Stimulated activated CD4-positive, alpha-beta T cell treated with anti-CD3 and anti-CD28 coated beads, Interleukin-15, amount 100 ng/mL, for 48 hours (primary cell): ENCODE measurements at places on chromosomes 5 and 9.

GRCh38 chr9:68998812-68999211, 15.1 kb downstream of the PRKACG start:
- no peak for DNase-seq

DNA sequence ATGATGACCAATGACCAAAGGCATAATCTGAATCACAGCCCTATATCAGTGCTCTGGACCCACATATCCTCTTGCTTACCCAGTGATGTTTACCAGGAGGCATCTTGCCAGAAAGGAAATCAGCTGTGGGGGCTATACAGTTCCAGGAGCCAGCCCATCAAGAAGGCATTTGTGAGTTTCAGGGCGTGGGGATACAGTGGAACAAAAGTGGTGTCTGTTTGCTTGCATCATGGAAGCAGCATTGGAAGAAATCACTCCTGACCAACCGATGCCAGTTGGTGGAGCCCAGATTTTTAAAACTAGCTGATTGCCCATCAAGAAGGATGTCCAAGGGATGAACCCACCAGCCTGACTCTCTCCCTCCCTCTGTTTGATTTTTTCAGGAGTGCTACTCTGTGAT, 106.5 kb upstream of the EGFLAM start:
- DNase-seq, result no peak

DNA sequence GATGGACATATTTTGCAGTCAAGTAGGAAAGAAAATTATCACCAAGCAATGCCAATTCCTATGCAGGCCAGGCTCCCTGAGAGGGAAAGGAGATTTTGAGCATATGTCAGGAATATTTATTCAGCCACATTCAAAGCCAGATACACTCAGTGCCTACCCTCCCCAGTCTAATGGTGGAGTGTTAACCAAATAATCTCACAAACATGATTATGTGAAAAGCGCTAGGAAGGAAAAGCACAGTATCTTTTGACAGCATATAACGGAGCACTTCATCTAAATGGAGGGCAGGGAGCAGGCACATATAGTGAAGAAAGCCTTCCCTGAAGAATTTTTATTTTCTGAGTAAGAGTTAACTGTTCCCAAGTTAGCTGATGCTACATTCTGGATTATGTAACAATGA, 80.3 kb upstream of the SLC30A5 start:
- no peak for DNase-seq

- DNase-seq, result no peak
Observed at GRCh38 chr9:120774719-120775118, 18.5 kb downstream of the FBXW2 start.

DNA sequence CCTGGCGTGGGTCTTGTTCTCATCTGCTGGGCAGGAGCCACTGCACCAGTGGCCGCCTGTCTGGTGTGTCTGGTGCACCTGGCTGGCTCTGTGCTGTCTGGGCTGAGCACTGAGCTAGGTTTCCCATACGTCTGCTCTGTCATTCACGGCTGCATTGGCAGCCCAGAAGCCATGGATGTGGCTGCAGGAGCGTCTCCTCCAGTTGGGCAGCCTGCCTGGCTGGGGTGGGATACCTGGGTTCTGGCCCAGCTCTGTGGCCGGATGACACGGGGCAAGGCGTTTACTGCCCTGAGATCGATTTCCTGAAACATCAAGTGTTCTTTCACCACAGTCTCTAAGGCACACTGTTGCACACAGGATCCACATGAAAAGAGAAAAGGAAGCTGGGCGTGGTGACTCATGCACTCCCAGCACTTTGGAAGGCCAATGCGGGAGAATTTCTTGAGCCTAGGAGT, 25.5 kb upstream of the SLC25A51 start:
- DNase-seq, result no peak

DNA sequence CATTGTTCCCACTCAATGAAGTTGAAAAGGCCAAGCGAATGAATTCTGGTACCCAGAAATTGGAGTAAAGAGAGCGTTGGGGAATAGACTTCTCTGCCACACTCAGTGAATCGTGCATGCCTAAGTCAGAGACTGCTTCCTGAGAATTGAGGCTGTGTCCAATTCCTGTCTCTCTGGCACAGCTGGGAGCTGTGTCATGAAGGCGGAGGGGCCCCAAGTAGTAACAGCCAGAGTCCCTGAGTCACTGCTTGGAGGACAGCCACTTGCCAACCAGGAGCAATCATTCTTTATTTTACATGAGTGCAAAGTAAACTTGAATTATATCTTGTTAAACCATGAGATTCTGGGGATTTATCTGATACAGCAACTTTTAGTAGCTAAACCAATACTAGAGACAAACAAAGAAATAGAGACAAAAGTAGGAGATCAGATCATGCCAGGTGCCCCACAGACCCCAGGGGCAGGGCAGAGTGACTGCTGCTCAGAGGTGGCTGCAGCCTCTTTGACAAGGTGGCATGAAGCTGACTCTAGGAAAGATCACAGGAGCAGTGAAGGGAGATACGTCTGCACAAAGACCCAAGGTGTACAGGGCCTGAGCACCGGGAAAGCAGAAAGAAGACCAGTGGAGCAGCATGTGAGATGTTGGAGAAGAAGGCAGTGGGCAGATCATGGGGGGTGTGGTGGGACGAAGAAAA, 246.0 kb downstream of the GADD45G start:
- DNase-seq, result no peak

- DNase-seq, result no peak
Observed at GRCh38 chr5:1106385-1107166, 5.3 kb downstream of the SLC12A7 start.

- no peak for DNase-seq
Observed at GRCh38 chr9:129497813-129498450, 123.0 kb downstream of the C9orf50 start.

- no peak for DNase-seq
Observed at GRCh38 chr5:179792612-179793467, 946 bp upstream of the LTC4S start.

GRCh38 chr9:109455391-109455790, 42.7 kb downstream of the PTPN3 start:
- no peak for DNase-seq

DNA sequence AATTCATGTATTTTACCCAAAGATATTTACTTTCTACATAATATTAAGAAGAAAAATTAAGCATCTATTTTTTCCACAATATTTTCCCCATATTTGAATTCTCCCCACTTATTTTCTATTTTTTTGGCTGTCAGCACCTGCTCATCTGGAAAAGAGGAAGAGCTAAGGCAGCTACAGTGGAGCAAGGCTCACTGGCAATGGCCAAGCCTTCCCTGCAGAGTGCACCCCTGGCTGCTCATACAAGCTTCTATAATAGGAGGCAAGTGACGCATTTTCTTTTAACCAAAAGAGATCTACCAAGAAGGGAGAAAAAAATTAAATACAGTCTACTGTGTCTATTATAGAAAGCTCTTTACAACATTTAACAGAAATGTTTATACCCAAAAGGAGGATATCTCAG, 72.5 kb downstream of the AUH start:
- DNase-seq, result no peak

DNA sequence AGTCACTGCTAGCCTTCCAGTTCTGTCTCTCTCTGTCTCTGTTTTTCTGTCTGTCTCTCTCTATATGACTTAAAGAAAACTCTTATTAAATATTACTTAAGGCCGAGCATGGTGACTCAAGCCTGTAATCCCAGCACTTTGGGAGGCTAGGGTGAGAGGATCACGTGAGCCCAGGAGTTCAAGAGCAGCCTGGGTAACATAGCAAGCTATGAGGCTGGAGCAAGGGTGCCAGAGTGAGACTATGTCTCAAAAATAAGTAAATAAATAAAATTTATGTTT, 1.7 kb upstream of the GBGT1 start:
- DNase-seq, result no peak

DNA sequence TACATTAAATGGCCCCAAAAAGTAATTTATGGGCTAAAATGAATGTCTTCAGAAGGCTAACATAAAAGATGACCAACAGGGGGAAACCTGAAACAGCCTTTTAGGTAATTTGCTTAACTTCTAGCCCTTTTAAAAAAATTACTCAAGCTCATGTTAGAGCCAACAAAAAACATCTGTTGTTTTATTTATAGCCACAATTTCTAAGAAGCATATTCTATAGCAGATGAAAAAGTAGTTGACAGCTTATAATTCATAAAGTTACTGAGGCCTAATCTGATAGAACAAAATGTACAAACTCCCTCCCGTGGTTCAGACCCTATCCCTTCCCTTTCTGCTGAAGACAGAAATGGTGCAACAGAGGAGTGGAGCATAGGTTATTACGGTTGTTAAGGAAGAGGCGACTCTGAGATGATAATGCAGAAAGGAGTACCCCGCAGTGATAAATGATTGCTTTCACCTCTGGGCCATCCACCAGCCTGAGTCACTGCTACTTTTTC, 46.1 kb downstream of the PIK3R1 start:
- no peak for DNase-seq

GRCh38 chr5:132971483-132972435, 8.3 kb upstream of the AFF4 start:
- no peak for DNase-seq

DNA sequence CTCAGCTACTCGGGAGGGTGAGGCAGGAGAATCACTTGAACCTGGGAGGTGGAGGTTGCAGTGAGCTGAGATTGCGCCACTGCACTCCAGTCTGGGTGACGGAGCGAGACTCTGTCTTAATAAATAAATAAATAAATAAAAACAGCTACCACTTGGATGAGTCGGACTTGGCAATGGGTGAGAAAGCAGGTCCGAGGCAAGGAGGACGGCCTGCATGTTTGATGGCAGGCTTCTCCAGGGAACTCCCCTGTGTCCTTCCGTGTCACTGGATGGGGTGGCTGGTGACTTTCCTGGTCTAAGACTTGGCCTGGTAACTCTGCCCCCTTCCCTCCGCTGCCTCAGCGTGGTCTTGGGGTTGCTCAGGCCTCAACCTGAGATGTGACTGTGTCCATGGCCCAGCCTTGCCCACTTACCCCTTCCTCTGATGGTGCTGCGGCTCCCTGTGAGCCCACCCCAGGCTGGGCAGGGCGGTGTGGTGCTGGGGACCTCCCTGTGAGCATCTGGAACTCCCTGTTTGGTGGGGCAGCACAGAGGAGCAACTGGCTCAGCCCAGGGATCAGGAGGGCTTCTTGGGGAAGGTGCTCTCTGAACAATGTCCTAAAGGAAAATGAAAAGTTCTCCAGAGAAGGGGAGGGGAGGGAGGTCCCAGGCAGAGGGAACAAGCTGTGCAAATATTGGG, 62.5 kb upstream of the PSD2 start:
- no peak for DNase-seq

- DNase-seq, result no peak
Observed at GRCh38 chr9:22307013-22307711, 139.5 kb upstream of the DMRTA1 start.

DNA sequence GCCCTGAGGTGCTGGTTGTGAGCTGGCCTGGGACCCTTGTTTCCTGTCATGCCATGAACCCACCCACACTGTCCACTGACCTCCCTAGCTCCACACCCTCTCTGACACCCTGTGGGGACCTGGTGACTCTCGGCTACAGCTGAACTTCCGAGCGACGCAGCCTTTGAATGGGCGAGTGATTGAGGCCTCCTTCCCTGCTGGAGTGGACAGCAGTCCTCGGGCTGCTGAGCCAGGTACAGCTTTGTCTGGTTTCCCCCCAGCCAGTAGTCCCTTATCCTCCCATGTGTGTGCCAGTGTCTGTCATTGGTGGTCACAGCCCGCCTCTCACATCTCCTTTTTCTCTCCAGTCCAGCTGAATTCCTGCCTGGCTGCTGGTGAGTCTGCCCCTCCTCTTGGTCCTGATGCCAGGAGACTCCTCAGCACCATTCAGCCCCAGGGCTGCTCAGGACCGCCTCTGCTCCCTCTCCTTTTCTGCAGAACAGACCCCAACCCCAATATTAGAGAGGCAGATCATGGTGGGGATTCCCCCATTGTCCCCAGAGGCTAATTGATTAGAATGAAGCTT, 6.1 kb downstream of the CA9 start:
- DNase-seq, result no peak

- DNase-seq, result no peak
Observed at GRCh38 chr9:131693651-131694597, 46.0 kb downstream of the RAPGEF1 start.

DNA sequence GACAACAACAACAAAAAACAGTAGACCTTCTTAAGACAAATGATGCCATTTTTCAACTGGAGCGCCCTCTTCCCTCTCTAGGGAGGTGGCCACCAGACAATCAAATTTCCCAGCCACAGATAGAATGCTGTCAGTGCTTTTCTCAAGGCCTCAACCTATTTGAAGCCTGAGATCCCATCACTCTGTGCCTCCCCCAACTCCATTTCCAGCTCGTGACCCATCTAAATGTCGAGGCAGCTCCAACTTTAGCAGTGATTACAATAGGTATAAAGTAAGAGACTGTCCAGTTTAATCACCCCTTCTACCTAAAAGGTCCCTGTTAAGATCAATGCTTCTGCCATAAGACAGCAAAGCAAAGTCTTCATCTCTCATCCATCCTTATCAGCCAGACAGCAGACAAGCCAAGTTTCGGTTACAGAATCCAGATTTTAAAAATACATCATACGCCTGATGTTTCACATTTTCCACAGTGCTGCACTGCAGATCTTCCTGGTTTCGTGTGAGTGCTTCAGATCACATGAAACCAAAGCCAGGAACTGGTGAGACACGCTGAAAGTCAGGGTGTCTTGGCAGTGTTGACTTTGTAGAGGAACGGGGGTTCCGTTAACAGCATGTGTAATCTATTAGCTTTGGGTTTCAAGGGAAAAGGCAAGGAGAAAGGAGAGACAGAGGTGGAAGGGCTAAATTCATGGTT, 447.8 kb downstream of the ENC1 start:
- DNase-seq, result no peak

- DNase-seq, result no peak
Observed at GRCh38 chr9:126411225-126411947, 84.8 kb downstream of the MVB12B start.

- no peak for DNase-seq
Observed at GRCh38 chr5:1176473-1177391, 24.7 kb upstream of the SLC6A19 start.

DNA sequence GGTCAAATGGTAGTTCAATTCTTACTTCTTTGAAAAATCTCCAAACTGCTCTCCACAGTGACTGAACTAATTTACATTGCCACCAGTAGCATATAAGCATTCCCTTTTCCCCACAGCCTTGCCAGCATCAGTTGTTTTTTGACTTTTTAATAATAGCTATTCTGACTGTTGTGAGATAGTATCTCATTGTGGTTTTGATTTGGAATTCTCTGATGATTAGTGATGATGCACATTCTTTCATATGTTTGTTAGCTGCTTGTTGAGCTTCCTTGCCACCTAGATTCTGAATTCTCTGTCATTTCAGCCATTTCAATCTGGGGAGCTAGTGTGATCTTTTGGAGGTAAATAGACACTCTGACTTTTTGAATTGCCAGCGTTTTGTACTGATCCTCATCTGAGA, 24.0 kb downstream of the CDK20 start:
- DNase-seq, result no peak

- DNase-seq, result no peak
Observed at GRCh38 chr5:14884062-14884612, 12.6 kb upstream of the ANKH start.

DNA sequence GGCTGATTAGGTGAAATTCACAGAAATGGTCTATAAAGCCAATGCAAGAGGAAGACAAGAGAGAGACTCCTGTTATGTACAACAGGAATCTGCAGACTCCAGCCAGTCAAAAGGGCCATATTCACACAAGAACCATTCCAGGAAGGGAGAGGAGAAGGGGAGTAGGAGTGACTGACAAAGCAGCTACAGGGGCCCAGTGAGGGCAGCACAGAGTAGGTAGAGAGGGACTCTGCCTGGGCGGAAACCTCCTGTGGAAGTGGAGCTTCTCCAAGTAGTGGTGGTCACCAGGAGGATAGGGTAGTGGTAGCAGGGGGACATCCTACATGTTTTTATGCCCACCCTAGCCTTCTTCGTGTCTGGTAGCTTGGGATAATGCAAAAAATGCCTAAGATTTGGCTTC, 667.3 kb downstream of the ACTL7B start:
- DNase-seq, result no peak

- no peak for DNase-seq
Observed at GRCh38 chr5:90359073-90359920, 50.3 kb downstream of the CETN3 start.
